ENCODE measurements at places on chromosomes 11 and 22.
A peak's percentile ranks its signal among the peaks of the same experiment; 100 is the strongest.

- no peak for DNase-seq
These were observed 4.8 kb upstream of the MOB2 start for GRCh38 chr11:1491379-1491778.

GRCh38 chr22:23534851-23535717, 45.0 kb downstream of the IGLL1 start:
- no peak for DNase-seq

GRCh38 chr22:23204125-23204488, 23.8 kb downstream of the BCR start:
- no peak for DNase-seq

DNA sequence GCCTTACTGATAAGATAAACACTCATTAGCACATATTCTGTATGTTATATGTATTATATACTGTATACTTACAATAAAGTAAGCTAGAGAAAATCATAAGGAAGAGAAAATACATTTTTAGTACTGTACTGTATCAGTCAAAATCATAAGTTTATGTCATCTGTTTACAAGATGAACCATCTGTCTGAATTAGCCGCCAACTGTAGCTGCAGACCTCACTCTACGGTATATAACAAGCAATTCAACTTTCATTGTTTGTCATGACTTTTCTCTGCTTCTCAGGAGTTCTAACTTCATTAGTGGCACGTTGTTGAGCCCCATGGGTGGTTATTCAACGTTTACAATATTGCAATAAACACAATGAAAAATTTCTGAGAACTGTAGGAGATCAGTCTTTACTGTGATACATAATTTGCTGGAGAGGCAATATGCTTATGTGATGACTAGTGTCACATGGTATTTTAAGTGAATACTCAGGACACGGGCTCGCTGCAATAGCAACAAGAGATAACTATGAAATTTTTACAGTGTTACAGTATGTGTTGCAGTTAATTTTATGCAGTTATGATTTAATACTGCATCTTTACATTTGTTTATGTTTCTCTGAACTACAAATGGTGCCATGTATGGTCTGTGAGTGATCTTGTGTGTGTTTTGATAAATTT, 132.2 kb upstream of the CTSC start:
- no peak for DNase-seq

DNA sequence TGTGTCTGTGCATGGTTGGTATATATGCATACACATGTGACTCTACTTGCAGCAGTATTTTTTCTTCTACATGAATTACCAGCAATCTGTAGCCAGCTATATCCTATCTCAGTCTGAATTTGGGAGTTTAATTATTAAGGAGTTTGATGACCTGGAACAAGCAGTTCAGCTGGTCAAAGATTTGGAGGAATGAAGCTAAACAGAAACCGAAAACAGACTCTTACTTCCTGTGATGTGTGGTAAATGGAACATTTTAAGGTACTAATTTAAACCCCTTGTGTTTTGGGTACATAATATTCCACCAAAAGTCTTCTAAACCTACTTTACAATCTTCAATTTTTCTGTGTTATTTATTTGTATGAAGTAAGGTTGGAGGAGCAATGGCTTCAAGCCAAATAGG, 124.4 kb upstream of the PGR start:
- no peak for DNase-seq

- no peak for DNase-seq
These were observed 4.7 kb downstream of the C11orf21 start for GRCh38 chr11:2296913-2297622.

- peak; percentile 97 for DNase-seq
These were observed 8.7 kb downstream of the DRAP1 start for GRCh38 chr11:65927904-65928397.

Measured in common myeloid progenitor, CD34-positive (primary cell).